ENCODE measurements at places on chromosomes 12 and 14. TPM values are rescaled to one million over a fixed set of nuclear protein-coding genes. Genes with fewer than 3 reads are reported as not detected.
A peak's percentile ranks its signal among the peaks of the same experiment; 100 is the strongest.

Gene LPAR5
- total RNA-seq = 1.1 TPM

Gene EEF1AKMT3
- 10.0 TPM for total RNA-seq

Gene SRRM4
- under 0.01 TPM for total RNA-seq

Gene LRRC10
- total RNA-seq = not detected

Gene FKBP3
- total RNA-seq = 53.5 TPM

GRCh38 chr12:133135747-133136146, 5.3 kb downstream of the ZNF10 start:
- DNase-seq = no peak

DNA sequence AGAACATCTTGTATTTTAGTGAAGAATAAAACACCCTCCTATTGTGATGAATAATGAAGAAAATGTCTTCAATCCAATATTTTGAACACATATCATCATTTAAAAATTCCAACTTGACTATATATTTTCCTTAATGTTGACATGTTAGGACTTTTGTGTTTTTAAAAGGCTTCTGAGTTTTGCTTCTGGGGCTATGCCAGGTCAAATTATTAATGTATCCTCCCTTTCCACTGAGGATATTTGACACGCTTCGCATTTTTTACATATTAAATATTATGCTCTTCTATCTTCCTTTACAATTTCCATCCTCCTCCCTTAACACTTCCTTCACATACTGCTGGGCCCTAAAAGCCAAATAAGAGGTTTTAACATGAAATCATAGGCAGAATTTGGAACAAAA, 20.6 kb downstream of the RERG start:
- DNase-seq = no peak

DNA sequence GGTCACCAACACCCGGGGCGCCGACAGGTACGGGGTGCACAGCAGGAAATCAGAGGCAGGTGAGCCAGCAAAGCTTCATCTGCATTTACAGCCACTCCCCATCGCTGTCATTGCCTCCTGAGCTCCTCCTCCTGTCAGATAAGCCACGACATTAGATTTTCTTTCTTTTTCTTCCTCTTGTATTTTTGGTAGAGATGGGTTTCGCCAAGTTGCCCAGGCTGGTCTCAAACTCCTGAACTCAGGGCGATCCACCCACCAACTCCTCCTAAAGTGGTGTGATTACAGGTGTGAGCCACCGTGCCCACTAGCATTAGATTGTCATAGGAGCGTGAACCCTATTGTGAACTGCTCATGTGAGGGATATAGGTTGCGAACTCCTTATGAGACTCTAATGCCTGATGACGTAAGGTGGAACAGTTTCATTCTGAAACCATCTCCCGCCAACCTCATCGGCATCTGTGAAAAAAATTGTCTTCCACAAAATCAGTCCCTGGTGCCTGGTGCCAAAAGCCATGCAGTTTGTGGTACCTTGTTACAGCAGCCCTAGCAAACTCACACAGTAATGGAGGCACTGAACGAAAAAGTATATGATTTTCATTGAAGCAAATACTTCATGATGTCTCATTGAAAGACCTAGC, 1.5 kb downstream of the STYK1 start:
- no peak for DNase-seq

GRCh38 chr12:104873374-104873773, 84.7 kb downstream of the SLC41A2 start:
- no peak for DNase-seq

- no peak for DNase-seq
Measured at GRCh38 chr14:71377099-71377498, 469.8 kb downstream of the PCNX1 start.

DNA sequence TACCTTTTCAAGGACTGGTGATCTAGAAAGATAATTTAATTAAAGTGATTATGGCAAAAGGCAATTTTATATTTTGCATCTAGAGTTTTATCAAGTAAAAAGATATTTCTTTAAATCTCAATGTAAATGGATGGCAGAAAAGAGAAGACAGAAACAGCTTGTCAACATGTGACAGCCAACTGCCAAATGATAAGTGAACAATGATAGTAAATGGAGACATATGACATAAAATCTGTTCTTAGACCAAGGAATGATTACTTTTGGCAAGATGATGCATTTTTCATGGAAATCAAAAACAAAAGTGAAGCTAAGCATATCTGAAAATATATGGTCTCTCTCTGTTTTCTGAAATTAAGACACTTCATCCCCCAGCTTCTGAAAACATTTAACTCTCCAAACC, 1730.7 kb upstream of the FLRT2 start:
- DNase-seq = no peak

GRCh38 chr14:43795600-43796228, 711.4 kb downstream of the FSCB start:
- DNase-seq = no peak

- DNase-seq = no peak
Measured at GRCh38 chr12:130486891-130487416, 149.3 kb downstream of the PIWIL1 start.

DNA sequence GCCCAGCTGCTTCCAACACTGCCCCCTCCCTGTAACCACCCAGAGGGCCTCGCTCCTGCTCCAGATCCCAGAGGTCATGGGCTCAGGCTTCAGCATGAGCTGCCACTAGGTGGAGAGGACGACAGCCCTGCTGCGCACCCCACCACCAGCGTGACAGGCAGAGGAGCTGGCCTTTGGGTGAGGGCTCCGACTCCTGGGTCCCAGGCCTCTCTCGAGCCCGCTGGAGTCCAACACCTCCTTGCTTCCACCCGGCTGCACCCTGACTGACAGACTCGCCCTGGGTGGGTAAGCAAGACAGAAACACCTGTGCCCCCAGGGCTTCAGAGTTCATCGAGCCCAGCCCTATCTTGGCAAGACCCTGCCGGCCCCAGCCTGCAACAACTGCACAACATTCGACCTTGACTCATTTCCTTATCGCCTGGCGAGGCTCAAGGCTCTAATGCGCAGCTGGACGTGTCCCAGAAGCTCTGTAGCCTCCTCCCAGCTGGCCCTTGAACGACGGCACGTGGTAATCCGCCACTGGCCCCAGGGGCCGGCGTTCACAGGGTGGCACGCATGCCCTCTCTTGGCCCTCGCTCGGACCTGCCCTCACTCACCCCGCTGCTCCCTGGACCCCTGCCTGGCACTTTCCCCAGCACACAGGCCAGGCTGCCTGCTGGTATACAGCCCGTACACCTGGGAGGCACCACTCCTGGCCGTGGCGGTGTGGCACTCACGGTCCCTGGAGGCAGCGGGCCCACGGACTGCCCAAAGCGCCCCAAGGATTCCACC, 28.0 kb downstream of the VPS37B start:
- DNase-seq = peak; percentile 65
